ENCODE measurements at places on chromosomes 13 and 19.

DNA sequence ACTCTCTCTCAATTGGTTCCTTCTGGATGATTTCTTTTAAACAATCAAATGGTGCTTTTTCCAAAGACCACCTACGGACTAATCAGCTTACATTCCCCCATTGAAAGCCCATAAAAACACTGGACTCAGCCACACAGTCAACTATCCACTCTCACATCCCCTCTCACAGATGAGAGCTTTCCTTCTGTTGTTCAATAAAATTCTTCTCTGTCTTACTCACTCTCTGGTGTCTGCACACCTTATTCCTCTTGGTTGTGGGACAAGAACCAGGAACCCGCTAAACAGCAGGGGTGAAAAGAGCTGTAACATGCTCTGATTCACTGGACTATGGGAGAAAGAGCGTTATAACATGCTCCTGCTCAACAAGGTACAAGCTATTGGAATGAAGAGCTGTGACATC, 2896.2 kb downstream of the PCDH9 start:
- DNase-seq: no peak

DNA sequence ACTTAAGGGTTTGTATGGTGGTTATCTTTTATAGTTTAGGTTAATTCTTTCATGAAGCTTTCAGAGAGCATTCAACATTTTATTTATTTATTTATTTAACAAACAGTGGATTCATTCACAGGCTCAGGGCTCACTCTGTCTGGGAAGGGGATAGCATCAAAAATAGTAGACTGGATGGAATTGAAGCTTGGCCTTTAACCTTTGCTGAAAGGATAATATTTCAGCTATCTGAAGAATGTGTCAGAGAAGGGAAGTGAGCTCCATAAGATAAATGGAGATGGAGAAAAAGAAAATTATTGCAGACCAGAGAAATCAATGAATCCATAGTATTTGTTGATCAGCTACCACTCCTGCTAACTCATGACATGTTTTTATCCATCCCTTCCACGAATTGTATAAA, 305.6 kb downstream of the COG6 start:
- DNase-seq: no peak

GRCh38 chr13:75705395-75705794, 69.3 kb downstream of the LMO7 start:
- DNase-seq: peak; percentile 92

GRCh38 chr13:111239764-111240670, 80.4 kb upstream of the TEX29 start:
- peak; percentile 19 for DNase-seq

- no peak for DNase-seq
Observed at GRCh38 chr13:24214528-24214927, 54.0 kb downstream of the SPATA13 start.

- no peak for DNase-seq
Observed at GRCh38 chr19:50629801-50630200, 9.9 kb downstream of the SYT3 start.

GRCh38 chr13:79398127-79398526, 7.9 kb downstream of the RBM26 start:
- DNase-seq: no peak

DNA sequence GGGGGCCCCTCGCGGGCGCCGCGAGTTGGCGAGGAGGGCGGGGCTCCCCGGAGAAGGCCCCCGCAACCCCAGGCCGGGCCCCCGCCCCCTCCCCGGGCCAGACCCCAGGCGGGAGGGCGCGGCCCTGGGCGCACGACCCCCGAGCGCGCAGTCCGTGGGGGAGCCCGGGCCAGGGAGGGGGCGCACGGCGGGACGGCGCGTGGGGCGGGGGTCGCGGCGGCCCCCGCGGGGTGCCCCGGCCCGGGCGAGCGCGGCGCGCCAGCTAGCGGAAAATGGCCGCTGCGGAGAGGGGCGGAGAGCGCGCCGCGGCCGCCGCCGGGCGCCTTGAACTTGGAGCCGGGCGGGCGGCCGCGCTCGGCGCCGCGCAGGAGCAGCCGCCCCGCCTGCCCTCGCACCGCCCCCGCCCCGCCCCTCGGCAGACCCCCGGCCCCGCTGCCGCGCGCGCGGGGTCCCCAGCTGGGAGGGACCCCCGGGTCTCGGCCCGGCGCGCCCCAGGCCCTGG, 6.4 kb upstream of the NFIC start:
- no peak for DNase-seq

GRCh38 chr13:107203146-107203847, 635.4 kb upstream of the ARGLU1 start:
- DNase-seq: peak; percentile 13

GRCh38 chr19:2324220-2324948, 4.0 kb downstream of the LSM7 start:
- DNase-seq: no peak

GRCh38 chr19:7977021-7977722, 28.3 kb downstream of the ELAVL1 start:
- no peak for DNase-seq

DNA sequence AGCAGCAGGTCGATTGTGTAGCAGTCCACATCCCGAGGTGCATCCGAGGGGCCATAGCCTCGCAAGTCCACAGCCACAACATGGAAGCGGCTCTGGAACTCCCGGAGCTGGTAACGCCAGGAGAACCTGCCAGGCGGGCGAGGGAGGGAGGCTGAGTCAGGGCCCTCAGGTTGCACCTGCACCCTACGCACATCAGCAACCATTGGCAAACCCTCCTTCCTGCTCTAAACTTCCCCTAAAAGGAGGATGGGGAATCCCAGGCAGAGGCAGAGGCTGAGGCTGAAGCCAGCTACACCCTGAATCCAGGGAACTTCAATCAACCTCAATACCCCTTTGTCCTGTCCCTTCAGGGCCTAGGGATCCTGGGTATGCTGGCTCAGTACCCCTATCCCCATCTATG, 977 bp downstream of the EPHX3 start:
- no peak for DNase-seq

- no peak for DNase-seq
Observed at GRCh38 chr13:45847554-45848224, 3.9 kb downstream of the SIAH3 start.

- DNase-seq: no peak
Observed at GRCh38 chr13:97352815-97353214, 81.2 kb upstream of the RAP2A start.

GRCh38 chr19:7199613-7200533, 94.3 kb downstream of the INSR start:
- no peak for DNase-seq

DNA sequence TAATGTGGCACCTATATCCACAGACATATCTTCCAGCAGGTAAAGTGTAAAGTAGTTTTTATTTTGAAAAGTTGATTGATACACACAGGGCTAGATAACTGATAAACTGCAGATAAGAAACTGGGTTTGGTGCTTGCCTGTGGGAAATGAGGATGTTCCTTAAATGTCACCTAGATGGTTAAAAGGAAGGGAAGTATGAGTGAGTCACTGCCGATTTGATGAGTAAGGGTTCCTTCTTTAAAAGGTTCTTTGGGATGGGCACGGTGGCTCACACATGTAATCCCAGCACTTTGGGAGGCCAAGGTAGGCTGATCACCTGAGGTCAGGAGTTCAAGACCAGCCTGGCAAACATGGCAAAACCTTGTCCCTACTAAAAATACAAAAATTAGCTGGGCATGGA, 73.8 kb upstream of the FRY start:
- no peak for DNase-seq

DNA sequence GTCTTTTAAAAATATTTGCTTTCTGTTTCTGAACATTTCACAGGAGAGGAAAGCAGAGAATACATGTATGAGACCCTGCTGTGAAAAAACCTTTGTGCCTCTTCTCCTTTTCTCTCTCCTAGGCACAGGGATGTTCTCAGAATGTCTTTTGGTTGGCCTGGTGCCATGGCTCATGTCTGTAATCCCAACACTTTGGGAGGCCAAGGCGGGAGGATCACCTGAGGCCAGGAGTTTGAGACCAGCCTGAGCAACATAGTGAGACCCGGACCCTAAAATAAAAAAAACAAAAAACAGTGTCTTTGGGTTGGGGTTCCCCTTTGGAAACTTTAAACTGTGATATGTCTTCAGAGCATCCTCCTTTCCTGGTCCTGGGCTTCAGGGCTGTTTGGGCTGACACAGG, 1.5 kb downstream of the ZNF627 start:
- no peak for DNase-seq

- no peak for DNase-seq
Observed at GRCh38 chr13:58893396-58893795, 1261.9 kb downstream of the PCDH17 start.

DNA sequence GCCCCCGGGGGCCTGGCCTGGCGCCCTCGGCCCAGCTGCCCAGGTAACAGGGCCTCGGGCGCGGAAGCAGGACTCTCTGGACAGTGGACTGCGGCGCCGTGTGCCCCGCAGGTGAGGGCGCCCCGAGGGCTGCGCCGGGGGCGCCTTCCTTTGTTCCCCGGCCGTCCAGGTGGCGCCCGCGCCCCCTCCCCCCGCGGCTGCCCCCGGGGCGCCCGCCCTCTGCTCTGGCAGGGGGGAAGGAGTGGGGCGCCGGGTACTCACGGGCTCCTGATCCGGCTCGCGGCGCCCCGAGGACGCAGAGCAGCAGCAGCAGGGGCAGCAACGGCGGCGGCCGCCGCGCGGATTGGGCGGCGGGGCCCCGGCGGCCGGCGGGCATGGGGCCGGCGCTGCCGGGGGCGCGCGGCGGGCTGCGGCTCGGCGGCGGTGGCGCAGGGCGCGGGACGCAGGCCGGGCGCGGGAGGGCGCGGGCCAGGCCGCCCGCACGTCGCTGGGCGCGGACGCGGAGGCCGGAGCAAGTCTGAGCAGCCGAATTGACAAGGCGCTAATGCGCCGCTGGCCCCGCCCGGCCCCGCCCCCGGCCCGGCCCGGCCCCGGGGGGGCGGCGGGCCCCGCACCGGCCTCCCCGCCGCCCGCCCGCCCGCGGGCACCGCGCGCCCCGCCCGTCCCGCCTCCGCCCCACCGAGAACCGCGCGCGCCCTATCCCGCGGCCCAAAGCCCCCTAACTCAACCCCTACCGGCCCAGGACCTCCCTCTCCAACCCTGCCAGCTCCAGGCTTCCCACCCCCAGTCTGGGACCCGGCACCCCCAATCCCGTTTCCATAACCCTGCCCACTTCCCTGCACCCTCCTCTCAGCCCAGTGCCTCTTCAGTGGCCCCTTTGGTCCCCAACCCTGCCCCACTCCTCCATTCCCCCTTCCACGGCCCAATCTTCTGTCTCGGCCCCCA, at the start of gene CRLF1:
Gene CRLF1 (minus strand): TSS at position 519 of the 945 bp plus-strand sequence. CDS start 143 bp downstream, at position 376.
- no peak for DNase-seq

DNA sequence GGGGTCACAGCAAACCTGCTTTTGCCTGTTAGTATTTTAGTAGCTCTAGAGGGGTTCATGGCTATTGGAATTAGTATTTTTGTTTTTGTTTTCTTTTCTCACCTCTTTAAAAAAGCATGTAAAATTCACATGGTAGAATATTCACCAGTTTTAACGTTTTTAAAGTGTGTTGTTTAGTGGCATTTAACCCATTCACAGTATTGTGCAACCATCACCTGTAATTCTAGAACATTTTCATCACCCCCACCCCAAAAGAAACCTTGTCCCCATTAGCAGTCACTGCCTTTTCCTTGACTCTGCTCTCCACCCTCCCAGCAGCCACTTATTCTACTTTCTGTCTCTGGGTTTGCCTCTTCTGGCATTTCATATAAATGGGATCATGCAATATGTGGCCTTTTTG, 39.8 kb downstream of the GATAD2A start:
- DNase-seq: no peak

GRCh38 chr19:48755084-48755641, at the start of gene FGF21:
Gene FGF21 (plus strand): TSS chr19:48755524. CDS start chr19:48756237, 713 bp downstream.
- DNase-seq: no peak

- no peak for DNase-seq
Observed at GRCh38 chr13:29886446-29886845, 36.0 kb upstream of the UBL3 start.

GRCh38 chr19:54186351-54186750, 3.0 kb downstream of the MBOAT7 start:
- DNase-seq: no peak

GRCh38 chr13:90690458-90691080, 656.9 kb upstream of the MIR17HG start:
- peak; percentile 19 for DNase-seq

DNA sequence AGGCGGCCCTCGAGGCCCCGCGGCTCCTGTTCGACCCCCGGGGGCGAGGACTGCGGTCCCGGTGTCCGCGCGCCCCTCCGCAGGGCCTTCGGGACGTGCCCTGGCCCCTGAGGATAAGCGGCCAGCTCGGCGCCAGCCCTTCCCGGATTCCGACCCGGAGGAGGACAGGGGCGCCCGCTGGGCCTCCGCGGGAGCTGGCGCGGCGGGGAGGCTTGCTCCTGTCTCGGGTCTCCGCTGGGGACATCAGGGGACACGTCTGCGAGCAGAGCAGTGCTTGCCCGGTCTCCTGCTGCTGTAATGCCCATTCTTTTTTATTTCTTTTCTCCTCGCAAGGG, 829 bp downstream of the B3GLCT start:
- no peak for DNase-seq

- DNase-seq: peak; percentile 53
Observed at GRCh38 chr19:40596608-40597328, 4.4 kb upstream of the LTBP4 start.

DNA sequence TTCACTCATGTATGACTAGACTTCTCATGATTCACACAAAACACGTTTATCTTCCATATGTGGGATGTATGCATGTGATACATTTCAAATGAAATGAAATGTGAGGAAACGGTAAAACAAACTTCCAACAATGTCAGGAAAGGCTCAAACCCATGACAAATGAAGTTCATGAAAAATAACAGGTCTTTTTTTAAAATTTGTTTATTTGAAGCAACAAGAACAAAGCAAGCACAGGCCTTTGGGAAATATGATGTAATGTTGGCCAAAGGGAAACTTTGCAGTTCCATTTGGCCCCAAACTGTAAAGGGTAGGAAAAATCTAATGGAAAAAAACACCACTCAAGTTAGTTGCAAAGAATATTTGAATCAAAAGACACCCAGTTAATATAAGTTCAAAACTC, 463.8 kb upstream of the ARGLU1 start:
- DNase-seq: no peak

DNA sequence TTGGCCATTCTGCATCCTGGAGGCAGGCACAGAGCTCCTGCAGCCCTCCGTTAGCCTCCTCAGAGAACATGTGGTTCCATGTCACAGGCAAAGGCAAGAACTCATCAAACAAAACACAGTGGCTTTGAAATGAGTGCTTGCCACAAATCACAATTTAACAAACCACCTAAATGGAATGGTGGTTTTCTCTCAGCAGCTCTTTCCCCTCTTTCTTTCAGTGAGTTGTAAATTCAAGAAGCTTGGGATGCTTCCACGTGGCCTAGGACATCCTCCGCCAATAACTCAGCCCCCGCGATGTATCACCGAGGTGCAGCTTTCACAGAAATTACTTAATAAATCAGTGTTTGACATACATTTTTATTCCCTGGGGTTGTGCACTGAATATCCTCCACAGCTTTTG, 65.4 kb upstream of the RFC3 start:
- DNase-seq: peak; percentile 57

DNA sequence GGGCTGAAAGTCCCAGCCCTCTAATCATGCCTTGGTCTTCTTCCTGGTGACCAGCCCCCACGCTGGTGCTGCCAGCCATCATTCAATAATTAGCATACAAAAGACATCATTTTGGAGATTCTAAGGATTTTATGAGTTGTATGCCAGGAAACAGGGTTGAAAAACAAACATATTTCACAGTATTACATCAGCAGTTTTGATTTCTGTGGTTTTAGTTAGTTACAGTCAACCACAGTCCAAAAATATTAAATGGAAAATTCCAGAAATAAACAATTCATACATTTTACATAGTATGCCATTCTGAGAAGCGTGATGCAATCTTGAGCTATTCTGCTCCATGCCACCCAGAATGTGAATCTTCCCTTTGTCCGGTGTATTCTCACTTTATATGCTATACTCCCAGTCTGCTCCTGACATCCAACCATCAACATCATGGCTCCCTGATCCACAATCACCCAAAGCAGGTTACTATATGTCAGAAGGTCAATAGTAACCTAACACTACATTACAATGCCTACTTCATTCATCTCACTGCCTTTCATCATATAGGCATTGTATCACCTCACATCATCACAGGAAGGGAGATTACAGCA, 49.2 kb downstream of the STOML3 start:
- DNase-seq: no peak

All from fibroblast of mammary gland (primary cell).